ENCODE measurements at places on chromosomes 13 and 19. TPM values are rescaled to one million over a fixed set of nuclear protein-coding genes. Genes with fewer than 3 reads are reported as not detected.

DNA sequence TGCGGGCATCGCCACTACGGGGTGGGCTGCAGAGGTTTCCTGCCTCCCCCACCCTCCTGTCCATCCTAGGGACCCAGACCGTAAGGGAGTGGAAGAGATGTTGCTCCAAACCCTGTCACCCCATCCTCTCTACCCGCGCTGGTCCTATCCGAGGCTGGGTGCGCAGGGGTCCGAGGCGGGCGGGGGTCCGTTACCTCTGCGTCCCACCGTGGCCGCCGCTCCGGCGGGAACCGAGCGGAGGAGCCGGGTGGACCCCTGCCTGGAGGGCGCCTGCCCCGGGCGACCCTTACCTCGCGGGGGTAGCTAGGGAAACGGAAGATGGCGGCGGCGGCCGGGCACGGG is at the start of gene DGKH:
Gene DGKH (plus strand): TSS at position 307 of the 342 bp plus-strand sequence. CDS start 126 bp downstream, outside the sequence.
- H3K27ac ChIP-seq = peak within 1 kb of the TSS; percentile 66
- H3K36me3 ChIP-seq = no peaks in the 10 kb centered on the region

DNA sequence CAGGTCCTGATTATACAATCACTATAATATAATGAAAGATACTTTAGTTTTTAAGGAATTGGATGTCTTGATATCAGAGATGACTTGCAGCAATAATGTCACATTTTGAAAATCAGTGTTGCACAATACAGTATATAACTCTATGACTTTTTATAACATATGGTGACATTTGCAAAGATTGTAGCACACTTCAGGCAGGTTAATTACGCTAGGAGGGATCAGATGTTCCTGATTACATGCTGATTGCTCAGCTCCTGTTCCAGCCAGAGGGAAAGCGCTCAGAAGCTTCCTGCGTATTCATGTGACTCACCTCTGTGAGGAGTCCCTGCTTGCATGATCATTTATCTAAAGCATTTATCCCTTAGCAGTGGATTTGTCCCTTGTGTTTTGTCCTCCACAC is 265.6 kb downstream of the GPC5 start:
- H3K27me3 ChIP-seq = no peaks in the 10 kb centered on the region
- no peaks in the 10 kb centered on the region for H3K36me3 ChIP-seq
- no peaks in the 10 kb centered on the region for H3K4me1 ChIP-seq
- H3K27ac ChIP-seq = no peak overlapping the region

HPN gene
- not detected for total RNA-seq

DNA sequence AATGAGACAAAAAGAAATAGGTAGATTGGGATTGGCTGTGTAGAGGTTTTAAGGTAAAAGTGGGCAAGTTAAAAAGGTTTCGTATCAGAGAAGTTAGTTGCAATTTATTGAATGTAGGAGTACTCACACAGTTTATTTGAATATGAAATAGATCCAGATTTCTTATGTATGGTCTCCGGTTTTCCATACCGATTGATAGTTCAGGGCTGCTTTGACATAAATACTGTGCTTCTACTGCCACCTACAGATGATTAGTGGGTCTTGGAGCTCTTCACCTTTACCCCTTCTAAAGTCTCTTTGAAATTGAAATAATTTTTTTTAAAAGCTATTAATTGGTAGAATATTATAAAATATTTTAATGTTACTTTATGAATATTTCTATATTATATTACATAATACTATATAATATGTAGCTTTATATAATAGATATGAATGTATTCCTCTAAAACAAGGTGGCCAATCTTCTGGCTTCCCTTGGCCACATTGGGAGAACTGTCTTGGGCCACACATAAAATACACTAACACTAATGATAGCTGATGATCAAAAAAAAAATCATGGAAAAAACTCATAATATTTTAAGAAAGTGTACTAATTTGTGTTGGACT is 7.7 kb upstream of the GPR18 start:
- DNase-seq = peak; percentile 48
- no peaks in the 10 kb centered on the region for H3K4me1 ChIP-seq
- no peaks in the 10 kb centered on the region for H3K27me3 ChIP-seq
- no peaks in the 10 kb centered on the region for H3K36me3 ChIP-seq

VSTM1 gene
- total RNA-seq = not detected

KLHL1 gene
- not detected for total RNA-seq

GIPR gene
- total RNA-seq = 1.0 TPM

- H3K27ac ChIP-seq = peak overlapping the region; percentile 58
- H3K27me3 ChIP-seq = no peaks in the 10 kb centered on the region
- H3K4me1 ChIP-seq = peaks cover 23% of the 10 kb centered on the region
- DNase-seq = no peak
- peaks cover 8% of the 10 kb centered on the region for H3K36me3 ChIP-seq
Measured at GRCh38 chr19:11452620-11453310, 17.3 kb downstream of the PRKCSH start.

DNA sequence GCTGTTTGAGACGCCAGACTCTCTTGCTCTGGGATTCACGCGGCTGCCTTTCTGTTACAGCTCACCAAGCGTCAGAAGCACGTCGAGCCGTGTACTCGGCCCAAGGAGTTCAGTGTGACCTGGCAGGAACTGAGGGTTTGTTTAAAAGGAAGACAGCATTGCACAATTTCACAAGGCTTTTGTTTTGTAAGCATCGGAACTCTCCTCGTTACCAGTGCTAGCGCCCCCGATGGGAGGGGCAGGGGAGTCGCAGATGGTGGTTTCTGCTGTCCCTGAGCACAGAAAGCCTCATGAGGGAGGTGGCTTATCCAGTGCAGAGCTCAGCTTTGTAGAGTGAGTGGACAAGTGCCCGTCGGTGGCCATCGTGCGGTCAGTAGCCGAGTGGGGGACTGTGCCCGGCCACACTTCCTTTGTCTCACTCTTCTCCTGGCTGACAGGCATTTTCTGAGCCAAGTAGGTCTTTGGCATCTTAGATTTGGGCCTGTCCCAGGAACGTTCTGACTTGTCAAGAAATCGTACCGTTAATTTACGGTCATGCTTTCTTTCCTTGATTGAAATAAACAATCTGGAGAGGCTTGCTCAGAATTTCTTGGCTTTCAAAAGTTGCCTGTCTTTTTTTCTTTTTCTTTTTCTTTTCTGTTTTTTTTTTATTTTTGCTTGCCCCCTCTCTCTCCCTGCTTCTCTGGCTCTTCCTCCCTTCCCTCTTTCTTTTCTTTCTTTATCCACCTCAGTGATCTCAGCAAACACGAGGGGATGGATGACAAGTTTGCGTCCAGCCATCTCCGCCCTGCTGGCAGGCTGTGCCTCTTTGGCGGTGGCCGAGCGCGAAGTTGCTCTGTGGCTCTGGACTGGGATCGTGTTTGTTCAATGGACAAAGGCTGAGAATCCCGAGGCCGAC is 7.7 kb downstream of the KDM4B start:
- H3K36me3 ChIP-seq = no peaks in the 10 kb centered on the region
- peaks cover under 1% of the 10 kb centered on the region for H3K4me1 ChIP-seq
- H3K27ac ChIP-seq = no peak overlapping the region
- H3K4me3 ChIP-seq = no peak overlapping the region
- peak; percentile 51 for DNase-seq

DNA sequence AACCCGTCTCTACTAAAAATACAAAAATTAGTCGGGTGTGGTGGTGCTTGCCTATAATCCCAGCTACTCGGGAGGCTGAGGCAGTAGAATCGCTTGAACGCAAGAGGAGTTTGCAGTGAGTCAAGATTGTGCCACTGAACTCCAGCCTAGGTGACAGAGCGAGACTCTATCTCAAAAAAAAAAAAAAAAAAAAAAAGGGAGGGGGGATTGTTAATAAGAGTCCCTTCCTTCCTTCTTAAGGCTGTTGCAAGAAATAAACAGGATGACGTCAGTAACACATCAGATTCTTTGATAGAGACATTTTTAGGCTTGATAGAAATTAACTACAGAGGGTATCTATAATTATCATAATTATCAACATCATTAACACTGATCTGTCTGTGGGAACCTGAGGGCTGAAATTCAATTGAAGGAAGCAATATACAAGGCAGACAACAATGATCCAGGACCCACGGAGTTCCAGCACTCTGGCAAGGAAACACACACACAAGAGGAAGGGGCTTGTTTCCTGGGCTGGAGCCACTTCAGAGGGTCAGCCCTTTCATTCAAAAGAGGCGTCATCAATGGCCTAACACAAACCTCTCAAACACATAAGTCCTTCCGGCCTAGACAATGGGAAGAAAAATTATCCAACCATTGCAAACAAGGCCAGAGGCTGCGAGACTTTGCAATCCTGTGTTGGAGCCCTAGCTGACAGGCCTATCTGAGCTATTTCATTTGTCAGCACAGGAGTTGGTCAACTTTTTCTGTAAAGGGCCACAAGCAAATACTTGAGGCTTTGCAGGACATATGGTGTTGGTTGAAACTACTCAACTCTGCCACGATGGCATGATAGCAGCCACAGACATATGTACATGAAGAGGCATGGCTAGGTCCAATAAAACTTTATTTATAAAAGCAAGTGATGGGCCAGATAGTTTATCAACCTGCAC is 105.2 kb downstream of the INSR start:
- no peaks in the 10 kb centered on the region for H3K4me1 ChIP-seq
- no peak overlapping the region for H3K27ac ChIP-seq
- H3K27me3 ChIP-seq = no peaks in the 10 kb centered on the region
- DNase-seq = no peak
- no peak overlapping the region for H3K4me3 ChIP-seq

GPR42 gene
- not detected for total RNA-seq

DNA sequence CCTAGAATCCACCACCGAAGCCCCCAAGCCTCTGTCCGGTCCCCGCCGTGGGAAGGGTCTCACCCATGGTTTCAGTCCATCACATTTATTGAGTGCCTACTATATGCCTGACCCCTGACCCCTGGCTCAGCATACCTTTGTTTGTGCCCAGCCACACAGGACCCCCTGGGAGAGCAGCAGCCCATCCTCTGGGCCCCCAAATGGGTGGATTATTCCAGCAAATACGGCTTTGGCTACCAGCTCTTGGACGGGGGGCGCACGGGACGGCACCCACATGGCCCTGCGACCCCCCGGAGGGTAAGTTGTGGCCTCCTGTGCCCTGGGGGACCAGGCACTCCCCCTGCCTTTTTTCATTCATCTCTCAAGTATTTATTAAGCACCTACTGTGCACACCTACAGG is 7.7 kb downstream of the PLK5 start:
- no peak overlapping the region for H3K27ac ChIP-seq
- DNase-seq = no peak
- H3K4me1 ChIP-seq = no peaks in the 10 kb centered on the region
- H3K27me3 ChIP-seq = no peaks in the 10 kb centered on the region
- no peaks in the 10 kb centered on the region for H3K36me3 ChIP-seq
- no peak overlapping the region for H3K4me3 ChIP-seq

DNA sequence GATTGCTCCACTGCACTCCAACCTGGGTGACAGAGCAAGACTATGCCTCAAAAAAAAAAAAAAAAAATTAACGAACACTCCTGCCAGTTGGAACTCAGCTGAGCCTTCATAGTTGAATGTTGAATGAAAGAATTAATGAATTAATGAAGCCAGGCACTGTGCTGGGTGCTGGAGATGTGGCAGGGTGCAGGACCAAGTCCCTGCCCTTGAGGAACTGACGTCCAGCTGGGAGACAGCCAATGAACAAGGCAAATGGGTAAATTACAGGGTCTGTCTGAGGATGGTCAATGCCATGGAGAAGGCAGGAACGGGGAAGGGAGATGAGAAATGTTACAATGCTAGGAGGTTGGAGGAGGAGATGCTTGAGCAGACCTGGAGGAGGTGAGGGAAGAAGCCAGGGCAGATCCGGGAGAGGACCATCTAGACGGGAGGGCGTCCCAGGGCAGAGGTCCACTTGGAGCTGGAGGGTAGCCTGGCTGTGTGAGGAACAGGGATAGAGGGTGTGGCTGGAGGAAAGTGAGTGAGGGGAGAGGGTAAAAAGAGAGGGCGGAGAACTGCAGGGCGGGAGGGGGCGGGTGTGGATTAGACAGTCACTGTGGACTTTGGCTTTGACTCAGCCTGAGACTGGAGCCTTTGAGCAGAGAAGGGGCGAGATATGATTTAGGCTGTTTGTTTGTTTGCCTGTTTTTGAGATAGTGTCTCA is 16.8 kb upstream of the IGSF23 start:
- H3K36me3 ChIP-seq = no peaks in the 10 kb centered on the region
- H3K27ac ChIP-seq = no peak overlapping the region
- H3K4me3 ChIP-seq = no peak overlapping the region

DNA sequence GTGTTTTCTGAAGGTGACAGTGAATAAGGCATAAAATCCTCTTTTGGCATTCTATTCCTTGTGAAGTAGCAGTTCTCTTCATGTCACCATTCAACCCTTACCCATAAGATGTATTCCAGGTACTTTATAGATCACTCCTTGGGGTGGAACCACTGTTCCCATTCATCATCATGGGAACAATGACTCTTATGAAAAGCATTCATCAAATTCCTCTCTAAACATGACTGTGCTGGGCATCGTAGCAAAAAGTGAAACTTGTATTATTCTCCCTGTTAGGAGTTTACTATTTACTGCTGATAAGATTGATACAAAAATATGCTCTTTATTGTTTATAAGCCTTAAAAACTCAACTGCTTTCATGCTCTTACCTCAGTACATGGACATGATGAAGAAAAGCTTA is 793.4 kb downstream of the LIG4 start:
- no peaks in the 10 kb centered on the region for H3K4me1 ChIP-seq
- no peak overlapping the region for H3K4me3 ChIP-seq
- H3K27ac ChIP-seq = no peak overlapping the region
- no peaks in the 10 kb centered on the region for H3K36me3 ChIP-seq
- no peak for DNase-seq

USE1 gene
- 33.2 TPM for total RNA-seq

TNFSF13B gene
- total RNA-seq = 9.2 TPM

DNA sequence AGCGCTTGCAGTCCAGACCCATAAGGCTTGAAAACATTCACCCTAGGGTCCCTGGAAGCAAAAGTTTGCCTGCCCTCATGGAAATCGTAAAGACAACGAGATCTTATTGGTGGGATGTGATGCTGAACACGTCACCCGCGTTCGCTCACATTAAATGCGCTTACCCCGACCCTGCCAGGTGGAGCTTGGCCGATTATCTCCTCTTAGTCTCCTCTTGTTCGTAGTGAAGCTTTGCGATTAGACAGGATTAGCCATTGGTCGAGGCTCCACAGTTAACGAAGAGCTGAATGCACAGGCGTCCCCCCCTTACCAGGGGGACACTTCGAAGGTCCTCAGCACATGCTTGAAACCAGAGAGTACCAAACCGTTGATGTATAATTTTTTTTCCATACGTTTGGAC is 16.0 kb upstream of the KDM4B start:
- DNase-seq = no peak
- no peak overlapping the region for H3K27ac ChIP-seq
- H3K4me3 ChIP-seq = no peak overlapping the region
- H3K36me3 ChIP-seq = peaks cover 85% of the 10 kb centered on the region
- H3K4me1 ChIP-seq = no peaks in the 10 kb centered on the region

Data from A673 (cell line).